CD4-positive, alpha-beta T cell treated with Interleukin-12 subunit alpha and Interleukin-12 subunit beta, for 1 hour (primary cell): ENCODE measurements at places on chromosomes 6 and 20.

- no peak for DNase-seq
These were observed 45.0 kb upstream of the FUCA2 start for GRCh38 chr6:143556529-143556928.

GRCh38 chr20:3313683-3314065, 74.7 kb upstream of the SLC4A11 start:
- no peak for DNase-seq

DNA sequence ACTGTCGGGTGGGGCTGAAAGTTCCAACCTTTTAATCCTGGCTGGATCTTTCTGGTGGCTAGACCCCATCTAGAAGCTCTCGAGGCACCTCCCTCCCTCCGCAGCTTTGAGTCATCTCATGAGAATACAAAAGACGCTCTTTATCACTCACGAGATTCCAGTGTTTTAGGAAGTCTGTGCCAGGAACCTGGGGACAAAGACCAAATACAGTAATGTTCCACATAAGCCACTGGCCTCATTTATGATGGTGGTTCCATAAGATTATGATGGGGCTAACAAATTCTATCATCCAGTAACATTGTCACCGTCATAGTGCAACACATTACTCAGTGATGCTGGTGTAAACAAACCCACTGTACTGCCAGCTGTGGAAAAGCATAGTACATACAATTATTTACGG, 48.7 kb downstream of the NCOA7 start:
- no peak for DNase-seq

GRCh38 chr6:10341605-10342004, 73.3 kb downstream of the TFAP2A start:
- DNase-seq = no peak

DNA sequence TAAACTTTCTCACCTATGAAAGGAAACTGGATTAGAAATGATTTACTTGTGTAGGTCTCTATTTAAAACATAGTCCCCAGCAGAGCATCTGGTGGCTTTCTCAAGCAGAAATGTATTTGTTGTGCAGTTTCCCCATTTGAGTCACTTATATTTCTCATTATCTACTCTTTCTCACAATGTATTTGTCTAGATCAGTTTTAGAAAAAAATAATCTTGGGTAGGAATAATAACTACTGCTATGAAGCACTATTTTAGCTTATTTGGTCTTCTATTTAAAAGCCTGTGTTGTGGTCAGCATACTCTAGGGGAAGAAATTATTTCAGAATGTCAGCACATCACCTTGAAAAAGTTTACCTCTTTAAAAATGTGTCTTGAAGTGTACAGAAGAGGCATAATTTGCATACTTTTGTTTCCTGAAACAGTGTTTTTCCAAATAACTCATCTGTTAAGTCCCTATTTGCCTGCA, 60.9 kb upstream of the PRL start:
- no peak for DNase-seq

DNA sequence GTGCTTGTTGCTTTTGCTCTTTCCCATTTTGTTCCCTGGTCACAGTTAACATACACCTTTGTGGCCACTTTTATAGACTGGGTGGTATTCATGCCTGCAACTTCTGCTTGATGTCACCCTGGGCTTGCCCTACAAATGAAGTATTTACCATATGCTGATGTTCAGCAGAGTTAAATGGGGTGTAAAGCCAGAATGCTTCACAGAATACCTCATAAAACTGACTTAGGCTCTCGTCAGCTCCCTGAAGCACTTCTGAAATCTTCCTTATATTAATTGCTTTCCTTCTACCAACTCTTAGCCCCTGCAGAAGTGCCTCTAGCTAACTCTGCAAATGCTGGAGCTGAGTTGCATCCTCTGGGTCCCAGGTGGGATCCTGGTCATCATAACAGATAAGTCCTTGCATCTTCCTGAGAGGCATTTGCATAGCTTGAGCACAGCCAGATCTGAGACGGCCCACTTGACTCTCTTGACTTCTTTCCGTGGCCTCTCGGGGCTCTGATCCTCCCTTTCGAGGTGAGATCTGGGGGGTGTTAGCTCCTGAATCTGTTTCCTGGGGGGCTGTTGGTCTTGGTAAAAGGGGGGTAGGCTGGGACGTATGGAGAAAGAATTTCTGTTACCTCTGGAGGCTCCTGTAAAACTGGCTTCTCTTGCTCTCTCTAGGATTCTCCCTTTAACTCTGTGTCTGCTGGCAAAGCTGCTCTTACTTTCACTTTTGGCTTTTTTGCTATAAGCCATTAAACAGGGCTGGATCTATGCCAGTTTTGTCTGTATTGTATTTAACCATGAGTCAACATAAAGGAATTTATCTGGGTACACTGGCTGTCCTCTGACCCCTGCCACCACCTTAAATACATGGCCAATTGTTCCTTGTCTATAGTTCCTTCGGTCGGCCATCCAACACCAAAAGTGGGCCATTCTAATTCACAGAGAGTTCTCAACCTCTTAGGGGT, 223.0 kb upstream of the SYNCRIP start:
- no peak for DNase-seq

GRCh38 chr6:10351791-10352190, 63.1 kb downstream of the TFAP2A start:
- no peak for DNase-seq

DNA sequence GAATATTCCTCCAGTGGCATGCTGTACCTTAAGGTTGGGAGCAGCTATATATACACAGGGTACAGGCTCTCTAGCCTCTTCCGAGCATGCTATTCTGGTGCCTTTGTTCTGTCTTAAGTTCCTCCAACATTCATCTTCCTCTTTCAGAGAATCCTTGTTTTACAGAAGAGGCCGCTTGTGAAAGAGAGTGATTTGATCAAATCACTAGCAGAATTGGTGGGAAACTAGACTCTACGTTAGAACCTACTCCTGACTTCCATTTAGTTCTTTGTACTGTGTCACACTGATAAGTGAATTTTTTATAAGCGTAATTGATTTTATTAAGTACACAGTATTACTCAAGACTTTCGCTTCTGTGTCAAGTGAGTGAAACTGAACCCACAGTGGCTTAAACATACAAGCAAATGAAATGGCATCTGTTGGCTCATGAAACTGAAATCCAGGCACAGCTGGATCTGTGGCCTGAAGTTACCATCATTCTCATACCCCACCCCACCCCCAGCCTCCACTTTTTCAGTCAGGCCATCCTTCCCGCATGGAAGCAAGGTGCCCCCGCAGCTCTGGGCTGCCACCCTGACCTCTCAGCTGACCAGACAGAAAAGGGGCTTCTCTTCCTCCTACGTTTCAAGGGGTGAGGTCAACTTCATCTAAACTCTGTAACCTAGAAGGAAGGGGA, 102.3 kb downstream of the RPP40 start:
- DNase-seq = no peak

DNA sequence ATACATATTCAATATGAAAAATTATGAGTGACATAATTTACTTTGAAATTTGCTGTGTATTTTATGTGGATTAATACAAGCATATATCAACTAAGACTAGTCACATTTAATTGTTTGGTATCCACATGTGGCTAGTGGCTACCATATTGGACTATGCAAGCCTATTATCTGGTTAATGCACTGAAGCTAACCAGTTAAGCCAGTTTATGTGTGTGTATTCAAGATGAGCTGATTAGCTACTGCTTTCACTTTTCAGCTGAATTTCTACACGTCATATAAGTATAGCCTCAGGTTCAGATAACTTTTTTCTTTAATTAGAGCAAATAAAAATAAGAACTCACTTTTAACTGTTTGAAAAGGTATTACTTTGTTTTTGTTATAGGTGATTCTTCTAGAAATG, 903.7 kb downstream of the TFAP2A start:
- no peak for DNase-seq

DNA sequence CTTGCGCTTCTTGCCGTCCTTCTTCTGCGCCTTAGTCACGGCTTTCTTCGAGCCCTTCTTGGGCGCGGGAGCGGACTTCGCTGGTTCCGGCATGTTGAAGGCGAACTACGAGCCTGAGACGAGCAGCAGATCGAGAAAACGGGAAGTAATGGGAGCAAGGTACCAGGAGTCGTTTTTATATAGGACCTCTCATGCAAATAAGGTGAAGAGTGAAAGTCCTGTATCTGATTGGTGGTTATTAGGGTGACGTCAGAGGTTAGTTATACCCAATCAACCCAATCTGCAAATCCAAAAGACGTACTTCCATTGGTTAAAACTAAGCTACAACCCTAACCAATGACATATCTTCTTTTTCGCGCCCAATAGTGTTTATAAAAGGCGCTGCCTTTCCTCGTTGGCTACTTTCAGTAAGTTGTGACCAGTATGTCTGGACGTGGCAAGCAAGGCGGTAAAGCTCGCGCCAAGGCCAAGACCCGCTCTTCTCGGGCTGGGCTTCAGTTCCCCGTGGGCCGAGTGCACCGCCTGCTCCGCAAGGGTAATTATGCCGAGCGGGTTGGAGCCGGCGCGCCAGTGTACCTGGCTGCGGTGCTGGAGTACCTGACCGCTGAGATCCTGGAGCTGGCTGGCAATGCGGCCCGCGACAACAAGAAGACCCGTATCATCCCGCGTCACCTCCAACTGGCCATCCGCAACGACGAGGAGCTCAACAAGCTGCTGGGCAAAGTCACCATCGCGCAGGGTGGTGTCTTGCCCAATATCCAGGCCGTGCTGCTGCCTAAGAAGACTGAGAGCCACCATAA, 100.6 kb upstream of the PRSS16 start:
- peak; percentile 97 for DNase-seq

- DNase-seq = no peak
These were observed 94.9 kb downstream of the L3MBTL3 start for GRCh38 chr6:130113201-130113710.

- DNase-seq = no peak
These were observed 82.6 kb downstream of the KIF16B start for GRCh38 chr20:16490696-16491095.

DNA sequence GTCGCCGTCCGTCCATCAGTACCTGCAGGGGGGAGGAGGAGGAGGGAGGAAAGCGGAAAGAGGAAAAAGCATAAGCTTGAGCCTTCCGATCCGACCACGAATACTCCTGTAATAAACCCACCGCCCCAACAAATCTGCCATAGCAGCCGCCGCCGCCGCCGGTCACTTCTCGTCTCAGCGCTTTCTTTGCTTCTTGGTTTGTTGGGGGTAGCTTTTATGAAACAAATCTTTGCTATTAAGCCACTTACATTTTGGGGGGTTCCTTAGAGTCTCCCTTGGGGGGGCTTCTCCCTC, 277 bp downstream of the ADGRB3 start:
- DNase-seq = no peak

- no peak for DNase-seq
These were observed 67.9 kb upstream of the BHLHE23 start for GRCh38 chr20:63074631-63075030.

- peak; percentile 35 for DNase-seq
These were observed 3.3 kb upstream of the ULBP3 start for GRCh38 chr6:150072201-150072600.

DNA sequence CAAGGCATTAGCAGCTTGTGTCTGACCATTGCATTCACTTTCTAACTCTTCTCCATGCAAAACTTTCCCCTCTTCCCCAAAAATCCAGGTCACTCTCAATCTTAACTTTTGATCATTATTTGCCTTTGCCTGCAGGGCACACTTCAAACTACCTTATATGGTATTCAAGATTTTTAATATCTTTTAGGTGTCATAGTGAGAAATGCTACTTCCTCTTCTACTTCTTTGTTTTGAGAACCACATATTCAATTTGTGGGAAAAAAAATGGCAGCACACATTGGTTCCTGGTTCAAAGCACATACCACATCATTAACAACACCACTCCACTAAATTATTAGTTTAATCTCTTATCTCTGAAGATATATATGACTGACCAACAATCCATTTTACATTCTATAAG, 1267.0 kb upstream of the CITED2 start:
- no peak for DNase-seq

GRCh38 chr6:34027939-34028441, 117.9 kb downstream of the GRM4 start:
- no peak for DNase-seq

GRCh38 chr6:43107344-43108062, 31.4 kb downstream of the PTK7 start:
- DNase-seq = no peak

GRCh38 chr6:5638666-5639065, 368.1 kb downstream of the NRN1 start:
- no peak for DNase-seq

- DNase-seq = no peak
These were observed 149.5 kb downstream of the ANKRD60 start for GRCh38 chr20:58078741-58079522.

- DNase-seq = no peak
These were observed 44.1 kb upstream of the SLC22A1 start for GRCh38 chr6:160077526-160077925.
